NCI-H226 (cell line): ENCODE measurements at places on chromosomes 16 and 17.

- DNase-seq = peak; percentile 83
Observed at GRCh38 chr17:43416998-43417890, 18.5 kb downstream of the ARL4D start.

GRCh38 chr16:5508371-5508770 is 410.8 kb upstream of the EEF2KMT start:
- no peak for DNase-seq

DNA sequence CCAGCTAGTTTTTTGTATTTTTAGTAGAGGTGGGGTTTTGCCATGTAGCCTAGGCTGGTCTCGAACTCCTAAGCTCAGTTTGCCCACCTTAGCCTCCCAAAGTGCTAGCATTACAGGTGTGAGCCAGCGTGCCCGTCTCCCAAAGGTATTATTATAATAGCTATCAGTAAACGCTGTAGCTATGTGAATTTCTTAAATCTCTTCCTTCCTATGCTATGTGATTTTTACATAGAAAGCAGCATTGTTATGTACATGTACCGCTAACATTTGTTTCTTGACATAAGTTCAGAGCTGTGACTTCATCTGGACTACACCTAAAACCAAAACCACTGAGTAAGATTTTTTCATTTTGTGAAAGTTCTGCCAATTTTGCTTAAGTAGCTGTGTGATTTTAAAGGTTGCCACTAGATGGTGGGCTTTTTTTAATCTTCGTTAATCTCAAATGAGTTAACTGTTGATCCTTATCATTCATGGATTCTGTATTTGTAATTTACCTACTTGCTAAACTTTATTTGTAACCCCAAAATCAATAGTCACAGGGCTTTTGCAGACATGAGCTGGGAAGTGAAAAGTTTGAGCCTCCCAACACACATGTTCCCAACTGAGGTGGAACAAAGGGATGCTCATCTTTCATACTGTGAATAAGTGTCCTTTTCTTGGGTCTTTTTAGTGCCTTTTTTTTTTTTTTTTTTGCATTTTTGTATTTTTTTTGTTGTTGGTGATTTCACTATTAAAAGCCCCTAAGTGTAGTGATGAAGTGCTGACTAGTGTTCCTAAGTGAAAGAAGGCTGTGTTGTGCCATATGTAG is 21.9 kb downstream of the PRKAR1A start:
- no peak for DNase-seq

DNA sequence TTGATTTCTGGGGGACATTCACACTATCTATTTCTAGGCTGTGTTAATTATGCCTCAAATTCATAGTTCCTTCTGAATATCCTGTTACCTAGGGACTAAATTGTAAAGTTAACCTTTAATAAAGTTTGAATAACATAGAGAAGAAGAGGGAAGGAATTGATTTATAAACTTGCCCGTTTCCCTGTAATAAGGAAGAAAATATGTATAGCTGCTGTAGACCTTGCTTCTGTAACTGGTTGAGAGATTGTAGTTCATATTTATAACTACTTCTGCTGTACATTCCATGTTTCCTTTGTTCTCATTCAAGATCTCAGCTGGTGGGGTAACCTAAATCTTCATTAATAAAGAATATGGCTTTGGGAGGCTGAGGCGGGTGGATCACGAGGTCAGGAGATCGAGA is 19.2 kb downstream of the NF1 start:
- no peak for DNase-seq

DNA sequence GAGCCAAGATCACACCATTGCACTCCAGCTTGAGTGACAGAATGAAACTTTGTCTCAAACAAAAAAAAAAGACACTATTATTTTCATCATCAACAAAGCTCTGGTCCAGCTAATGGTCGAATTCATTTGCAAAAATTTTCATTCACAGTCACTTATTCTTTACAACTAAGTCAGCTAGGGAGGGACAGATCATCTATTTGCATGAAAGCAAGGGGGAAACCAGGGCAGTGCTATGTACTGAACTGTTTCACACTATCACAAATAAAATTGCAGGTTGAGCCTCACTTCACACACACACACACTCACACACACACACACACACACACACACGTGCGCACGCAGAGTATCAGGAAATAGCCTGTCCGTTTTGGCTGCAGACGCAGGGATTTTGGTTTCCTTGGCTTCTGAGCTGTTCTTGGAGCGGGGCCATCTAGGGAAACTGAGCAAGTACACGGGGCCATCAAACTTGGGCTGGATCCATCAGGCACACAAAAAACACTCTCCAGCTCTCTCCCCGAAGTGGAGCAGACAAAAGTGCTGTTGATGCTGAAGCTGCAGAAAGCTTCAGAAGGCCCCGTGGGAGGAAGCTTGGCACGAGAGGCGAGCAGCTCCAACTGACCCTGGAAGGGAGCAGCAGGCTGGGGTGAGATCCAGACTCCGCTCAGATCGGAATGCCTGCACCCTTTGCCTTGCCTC is 44.3 kb upstream of the HELZ start:
- DNase-seq = peak; percentile 52

DNA sequence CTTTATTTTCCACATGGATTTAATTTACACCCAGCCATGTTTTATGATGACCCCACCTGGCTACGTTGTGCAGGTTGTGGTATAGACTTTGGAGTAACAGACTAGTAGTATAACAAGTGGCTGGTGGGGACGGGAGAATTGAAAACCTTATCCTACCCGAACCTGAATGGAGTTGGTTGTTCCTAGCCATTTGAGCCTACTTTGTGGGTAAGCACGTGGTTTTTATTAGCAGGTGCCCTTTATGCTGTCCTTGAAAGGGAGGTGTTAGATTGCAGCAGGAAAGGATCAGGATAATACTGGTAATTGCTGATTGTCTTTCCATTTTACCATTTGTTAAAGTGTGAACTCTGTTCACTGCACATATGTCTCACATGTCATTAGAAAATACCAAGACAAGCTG is 31.9 kb upstream of the PHAF1 start:
- no peak for DNase-seq

DNA sequence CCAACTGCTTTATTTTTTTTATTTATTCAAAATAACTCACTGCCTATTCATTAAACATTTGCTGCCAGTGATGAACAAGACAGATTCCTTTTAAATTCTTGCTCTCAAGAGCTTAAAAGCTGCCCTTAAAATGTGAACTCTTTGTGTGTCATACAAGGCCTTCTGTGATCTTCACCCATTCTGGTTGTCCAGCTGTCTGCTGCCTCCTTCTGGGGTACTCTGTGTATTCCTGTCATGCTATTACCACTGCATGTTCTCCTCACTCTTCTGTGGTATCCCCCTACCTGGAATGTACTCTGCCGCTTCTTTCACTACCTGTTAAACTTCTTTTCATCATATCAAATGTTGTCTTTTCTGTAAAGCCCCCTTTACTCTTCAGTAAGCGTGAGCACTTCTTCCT is 165.8 kb downstream of the CHD9 start:
- no peak for DNase-seq

DNA sequence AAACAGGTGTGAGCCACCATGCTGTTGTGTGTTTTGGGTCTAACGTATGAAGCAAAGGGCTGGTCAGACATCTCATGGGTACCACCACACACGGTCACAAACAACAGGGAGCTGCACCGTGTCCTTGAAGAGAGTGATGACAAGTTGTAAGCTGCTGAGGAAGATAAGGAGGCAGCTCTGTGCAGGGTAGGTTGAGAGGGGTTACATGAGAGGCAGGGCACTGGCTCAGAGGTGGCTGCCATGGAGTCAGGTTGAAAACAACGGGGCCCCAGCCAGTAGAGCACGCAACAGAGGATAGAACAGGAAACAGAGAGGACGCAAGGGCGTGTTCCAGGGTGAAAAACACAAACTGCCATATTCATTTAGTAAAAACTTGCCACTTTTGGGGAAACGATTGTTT is 52.2 kb downstream of the TRARG1 start:
- no peak for DNase-seq

GRCh38 chr17:34725725-34726124 is 146.3 kb downstream of the TMEM132E start:
- no peak for DNase-seq

GRCh38 chr17:9498490-9498889 is 77.1 kb downstream of the STX8 start:
- no peak for DNase-seq

DNA sequence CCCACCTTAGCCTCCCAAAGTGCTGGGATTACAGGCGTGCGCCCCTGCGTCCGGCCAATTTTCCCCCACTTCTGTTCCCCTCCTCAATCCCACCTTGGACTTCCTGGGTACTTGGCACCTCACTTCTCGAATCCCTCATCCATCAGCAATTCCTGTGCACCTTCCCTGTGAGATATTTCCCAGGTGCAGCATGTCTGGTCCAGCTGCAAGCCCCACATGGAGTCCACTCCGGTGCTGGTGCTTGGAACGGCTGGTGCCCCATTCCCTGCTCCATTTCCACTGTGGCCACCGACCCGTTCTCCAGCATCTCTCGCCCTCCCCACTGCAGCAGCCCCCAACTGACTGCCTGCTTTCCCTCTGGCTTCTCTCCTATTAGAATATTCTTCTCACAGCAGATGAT is 35.3 kb downstream of the NOL11 start:
- DNase-seq = no peak

GRCh38 chr17:8056232-8056975 is 17.5 kb downstream of the ALOX15B start:
- peak; percentile 40 for DNase-seq

GRCh38 chr16:51559901-51560300 is 408.8 kb upstream of the SALL1 start:
- no peak for DNase-seq

- peak; percentile 65 for DNase-seq
Observed at GRCh38 chr16:67562526-67562917, at the start of gene CTCF. CTCF (plus strand) TSS chr16:67562526; CDS start chr16:67610833, 48,307 bp downstream.

- DNase-seq = no peak
Observed at GRCh38 chr16:20865420-20866131, 34.6 kb downstream of the DCUN1D3 start.

DNA sequence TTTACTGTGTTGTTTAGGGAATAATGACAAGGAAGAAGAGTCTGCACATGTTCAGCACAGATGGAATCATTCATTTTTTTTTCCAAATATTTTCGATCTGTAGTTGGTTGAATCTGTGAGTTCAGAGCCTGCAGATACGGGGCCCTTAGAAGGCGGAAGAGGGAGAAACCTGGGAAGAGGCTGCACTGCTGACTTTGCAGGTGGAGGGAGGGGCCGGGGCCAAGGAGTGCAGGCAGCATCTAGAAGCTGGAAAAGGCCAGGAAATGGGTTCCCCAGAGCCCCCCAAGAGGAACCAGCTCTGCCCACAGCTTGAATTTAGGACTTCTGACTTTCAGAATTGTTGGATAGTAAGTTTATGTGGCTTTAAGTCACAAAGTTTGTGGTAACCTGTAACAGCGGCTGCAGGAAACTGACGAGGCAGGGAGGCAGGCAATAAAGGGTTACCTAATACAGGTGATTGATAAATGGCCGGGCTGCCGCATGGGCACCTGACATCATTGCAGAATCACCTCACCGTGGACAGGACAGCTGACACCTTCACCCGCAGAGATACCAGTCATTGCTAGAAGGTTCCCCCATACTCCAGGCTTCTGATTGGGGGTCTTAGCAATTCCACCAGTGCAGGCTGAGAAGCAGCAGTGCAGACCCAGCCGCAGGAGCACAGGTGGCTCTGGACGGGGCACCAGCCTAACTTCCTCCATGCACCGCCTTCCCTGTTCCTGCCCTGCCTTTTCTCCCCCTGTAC is 181.3 kb downstream of the IRF8 start:
- DNase-seq = no peak

DNA sequence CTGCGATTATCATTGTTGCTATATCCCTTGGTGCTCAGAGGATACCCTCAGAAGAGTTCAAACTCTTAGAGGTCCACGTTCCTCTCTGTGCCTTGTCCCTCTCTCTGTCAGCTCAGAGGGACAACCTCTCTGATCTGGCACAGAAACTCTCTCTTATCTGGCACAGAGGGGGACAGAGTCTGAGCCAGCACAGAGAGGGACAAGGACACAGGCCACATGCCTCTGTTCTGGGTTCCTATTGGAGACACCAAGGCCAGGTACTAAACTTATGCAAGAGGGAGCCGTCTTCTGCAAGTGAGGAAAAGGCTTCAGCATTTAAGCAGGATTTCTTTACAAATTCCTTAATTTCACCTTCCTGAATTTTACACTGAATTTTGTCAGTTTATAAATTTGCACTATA is 565.2 kb downstream of the TOX3 start:
- DNase-seq = no peak

DNA sequence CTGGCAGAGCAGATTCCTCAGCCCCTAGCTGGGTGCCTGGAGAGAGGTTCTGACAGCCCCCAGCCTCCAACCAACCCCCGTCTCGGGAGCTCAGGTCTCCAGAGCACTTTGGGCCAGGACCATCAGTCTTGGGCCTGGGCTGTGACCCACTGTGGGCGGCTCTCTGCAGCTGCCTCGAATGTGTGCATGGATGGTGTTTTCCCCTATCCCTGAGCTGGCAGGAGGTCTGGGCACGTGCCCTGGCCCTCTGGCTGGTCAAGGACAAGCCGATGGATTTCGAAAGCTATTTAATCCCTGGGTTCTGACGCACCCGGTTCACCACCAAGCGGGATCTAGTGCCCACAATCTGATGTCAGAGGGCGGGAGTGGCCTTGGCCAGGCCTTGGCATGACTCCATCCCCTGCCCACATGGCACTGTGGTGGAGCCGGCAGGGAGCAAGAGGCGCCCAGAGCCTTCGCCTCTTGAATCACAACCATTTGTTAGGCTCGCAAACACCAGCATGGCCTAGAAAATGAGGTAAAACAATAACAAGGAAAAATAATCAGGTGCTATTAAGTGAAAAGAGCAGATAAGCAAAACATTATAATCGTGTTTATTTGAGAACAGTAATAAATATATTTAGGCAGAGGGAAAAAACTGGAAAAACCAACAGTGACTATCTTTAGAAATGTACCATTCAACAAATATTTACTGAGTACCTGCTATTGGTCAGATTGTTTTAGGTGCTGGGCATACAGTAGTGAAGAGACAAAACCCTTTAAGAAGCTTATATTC is 69.3 kb upstream of the TOB1 start:
- DNase-seq = peak; percentile 42

DNA sequence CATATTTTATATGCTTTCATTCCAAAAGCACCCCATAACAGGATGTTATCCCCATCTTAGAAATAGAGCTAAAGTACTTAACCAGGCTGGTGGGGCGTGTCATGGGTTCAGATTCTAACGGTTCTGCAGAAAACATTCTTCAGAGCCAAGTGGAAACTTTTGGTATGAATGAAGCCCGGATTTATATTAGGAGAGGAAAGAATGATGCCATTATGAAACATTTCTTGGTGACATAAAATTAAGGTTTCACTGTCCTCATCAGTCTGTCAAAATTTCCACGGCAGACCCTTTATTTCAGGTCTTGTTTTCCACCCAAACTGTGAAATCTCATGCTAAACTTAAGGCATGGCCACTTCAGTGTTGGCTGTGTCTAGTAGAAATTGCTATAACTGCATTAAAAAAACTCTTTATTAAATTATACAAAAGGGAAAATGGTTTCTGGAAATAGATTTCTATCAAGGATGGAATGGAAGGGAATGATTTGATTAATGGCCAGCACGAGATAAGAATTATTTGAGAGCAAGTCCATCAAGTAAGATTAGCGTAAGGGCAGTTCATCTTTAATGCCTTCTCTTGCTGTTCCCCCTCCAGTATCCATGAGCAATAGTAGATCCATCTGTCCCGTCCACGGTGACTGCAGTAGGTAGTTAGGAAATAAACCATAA is 11.7 kb downstream of the PRKCA start:
- DNase-seq = no peak

GRCh38 chr17:50842506-50843149 is 7.2 kb downstream of the WFIKKN2 start:
- DNase-seq = no peak
